Bronchial epithelial cell (primary cell): ENCODE measurements at places on chromosomes 6 and 20.

- DNase-seq, result no peak
These were observed 114.7 kb upstream of the ZNF217 start for GRCh38 chr20:53708129-53708968.

DNA sequence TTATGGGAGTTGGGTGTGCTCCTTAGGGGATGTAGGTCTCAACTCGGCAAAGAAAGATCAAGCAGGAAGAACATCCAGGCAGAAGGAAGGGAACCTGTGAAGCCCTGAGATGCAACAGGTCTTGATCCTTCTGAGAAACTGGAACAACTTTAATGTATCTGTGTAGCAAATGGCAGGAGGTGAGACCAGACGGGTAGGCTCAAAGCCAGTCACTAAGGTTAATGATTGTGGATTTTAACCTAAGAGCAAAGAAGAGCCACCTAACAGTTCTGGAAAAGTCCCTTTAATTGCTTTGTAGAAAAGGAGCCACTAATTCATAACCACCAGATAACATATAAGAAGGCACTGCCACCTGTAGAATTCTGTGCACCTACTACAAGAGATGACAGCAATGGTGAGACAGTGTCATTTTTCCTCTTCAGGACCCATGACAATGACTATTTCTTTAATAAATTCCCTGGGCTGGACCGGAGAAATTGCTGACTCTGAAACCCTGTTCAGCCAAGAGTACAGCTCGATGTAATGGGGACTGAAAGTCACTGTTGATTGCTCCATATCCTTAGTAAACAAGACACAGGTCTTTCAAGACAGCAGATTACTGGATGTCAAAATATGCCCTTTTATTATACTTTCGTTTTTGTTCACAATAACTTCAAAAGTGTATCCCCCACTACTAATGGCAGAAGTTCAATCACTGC lies 326.2 kb downstream of the CBLN4 start:
- no peak for DNase-seq

GRCh38 chr6:113089056-113089455 lies 741.9 kb downstream of the RFPL4B start:
- DNase-seq, result no peak

DNA sequence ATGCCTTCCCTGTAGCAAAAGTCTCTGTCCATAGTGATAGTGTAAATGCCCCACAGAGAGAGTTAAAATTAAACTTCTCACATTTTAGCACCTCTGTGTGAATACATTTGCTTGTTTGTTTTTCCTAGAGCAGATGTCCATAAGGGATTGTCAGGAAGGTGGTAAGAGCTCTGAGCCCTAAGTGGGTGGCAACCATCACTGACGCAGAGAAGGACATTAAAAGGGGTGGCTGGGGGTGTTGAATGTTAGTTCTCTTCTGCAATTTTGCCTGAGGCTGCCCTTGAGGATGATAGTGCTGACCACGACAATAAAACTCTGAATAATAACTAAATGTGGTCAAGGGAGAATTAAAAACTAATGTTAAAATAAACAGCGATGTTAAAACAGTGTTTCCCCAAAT lies 174.3 kb upstream of the ID4 start:
- no peak for DNase-seq

- no peak for DNase-seq
These were observed 5.6 kb downstream of the HLA-F start for GRCh38 chr6:29728875-29729270.

- peak; percentile 77 for DNase-seq
These were observed 72.7 kb downstream of the ELOVL4 start for GRCh38 chr6:79874531-79875134.

GRCh38 chr6:83042467-83043053 lies 23.1 kb downstream of the UBE3D start:
- DNase-seq, result no peak

- DNase-seq, result no peak
These were observed 4.5 kb downstream of the ACSS1 start for GRCh38 chr20:25053255-25054031.

- no peak for DNase-seq
These were observed 41.9 kb upstream of the SRSF6 start for GRCh38 chr20:43415661-43416430.

DNA sequence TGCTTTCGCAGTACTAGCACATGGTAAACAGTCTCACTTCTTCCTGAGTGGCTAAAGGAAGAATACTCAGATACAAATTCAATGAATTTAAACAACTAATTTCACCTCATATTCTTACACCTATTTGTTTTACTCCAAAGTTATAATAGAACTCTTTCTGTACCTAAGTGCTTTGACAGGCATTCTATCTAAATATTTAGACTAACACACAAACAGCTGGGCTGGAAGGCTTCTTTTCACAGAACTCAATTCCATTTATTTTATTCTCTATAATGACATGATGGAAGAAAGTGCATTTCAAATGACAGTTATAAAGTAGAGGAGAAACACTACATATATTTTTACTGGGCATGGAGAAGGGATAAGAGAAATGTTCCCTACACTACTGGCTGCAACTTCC lies 384.9 kb upstream of the SPTLC3 start:
- no peak for DNase-seq

- DNase-seq, result no peak
These were observed 933 bp upstream of the APOM start for GRCh38 chr6:31654574-31655348.

DNA sequence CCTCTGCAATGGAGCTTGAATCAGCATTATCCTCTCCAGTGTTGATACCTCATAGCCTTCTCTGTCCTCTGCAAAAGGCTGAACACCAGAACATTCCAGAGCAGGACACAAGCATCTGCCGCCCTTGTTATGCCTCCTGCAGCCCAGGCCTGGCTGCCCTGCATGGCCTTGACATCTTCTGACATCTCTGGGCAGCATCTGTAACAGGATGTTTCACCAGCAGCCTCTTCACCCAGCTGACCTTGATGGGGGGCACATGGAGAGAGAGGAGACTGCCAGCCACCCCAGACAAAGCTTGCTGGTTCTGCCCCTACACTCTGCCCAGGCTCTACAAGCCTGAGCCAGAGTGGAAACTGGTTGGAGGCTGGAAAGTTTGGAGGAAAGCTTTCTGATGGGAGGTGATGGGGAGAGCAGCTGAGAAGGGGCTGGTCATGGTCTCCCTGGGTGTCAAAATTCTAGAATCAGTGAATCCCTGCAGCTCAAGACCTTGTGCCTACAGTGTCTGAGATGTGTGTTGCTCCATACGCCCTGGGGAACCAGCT lies 145.1 kb downstream of the MRPL14 start:
- DNase-seq, result no peak

- no peak for DNase-seq
These were observed 84.7 kb downstream of the POPDC3 start for GRCh38 chr6:105095139-105095538.

DNA sequence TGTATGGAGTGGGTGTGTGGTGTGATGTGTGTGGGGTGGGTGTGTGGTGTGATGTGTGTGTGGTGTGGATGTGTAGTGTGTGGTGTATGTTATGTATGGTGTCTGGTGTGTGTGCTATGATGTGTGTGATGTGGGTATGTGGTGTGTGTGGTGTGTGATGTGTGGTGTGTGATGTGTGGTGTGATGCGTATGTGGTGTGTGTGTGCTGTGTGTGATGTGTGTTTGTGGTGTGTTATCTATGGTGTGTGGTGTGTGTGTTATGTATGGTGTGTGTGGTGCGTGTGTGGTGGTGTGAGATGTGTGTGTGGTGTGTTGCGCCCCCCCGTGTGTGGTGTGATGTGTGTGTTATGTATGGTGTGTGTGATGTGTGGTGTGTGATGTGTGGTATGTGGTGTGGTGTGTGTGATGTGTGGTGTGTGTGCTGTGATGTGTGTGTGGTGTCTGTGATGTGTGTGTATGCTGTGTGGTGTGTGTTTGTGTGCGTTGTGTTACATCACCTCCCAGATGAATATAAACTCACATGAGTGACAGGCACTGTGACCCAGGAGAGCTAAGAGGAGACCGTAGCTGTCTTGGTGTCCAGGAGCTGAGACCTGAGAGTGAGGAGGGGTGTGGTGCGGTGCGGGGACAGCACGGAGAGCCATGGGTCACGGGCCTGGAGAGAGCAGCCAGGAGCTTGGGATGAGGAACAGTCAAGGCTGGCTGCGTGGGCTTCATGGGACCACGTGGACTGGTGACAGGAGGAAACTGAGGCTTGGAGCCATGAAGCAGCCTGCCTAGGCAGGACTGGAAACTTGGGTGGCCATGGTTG lies 8.8 kb downstream of the DLGAP4 start:
- no peak for DNase-seq

GRCh38 chr6:167906899-167907298 lies 80.2 kb downstream of the AFDN start:
- peak; percentile 73 for DNase-seq

DNA sequence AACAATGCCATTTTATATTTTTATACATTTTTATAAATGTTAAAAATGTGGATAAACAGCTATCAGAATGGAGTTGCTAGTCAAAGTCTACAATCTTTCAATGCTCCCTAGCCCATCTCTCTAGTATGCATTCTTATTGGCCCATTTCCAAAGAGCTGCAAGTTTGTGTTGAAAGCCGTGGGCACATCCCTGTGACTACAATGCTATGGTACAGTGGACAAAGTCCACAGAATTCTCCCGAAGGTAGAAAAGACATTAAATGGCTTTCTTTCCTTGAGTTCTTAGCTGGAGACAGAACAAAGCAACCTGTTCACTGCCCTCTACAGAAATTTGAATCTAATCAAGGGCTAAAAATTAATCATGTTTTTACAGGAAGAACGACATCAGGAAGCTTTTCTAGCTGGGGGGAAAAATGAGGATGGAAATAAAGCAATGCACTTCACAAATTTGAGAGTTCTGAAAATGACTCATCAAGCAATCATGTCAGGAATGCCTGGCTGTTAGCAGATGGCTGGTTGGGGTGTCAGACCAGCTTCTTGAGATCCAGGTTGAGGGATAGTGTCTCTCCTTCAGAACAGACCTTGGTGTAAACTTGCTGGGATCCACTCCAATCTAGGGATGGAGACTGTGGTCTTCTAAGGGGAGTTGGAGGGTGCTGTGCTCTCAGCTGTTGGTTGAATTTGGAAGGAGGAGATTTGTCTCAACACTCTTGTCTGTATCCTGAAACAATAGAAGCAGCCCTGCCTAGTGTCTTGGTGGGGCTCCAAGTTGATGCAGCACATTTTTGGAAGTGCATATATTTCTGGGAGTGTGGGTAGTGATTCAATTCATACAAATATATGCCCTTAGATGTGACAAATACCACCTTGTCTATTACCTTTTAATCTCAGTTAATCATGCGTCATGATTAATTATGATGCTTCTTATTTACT lies 143.4 kb upstream of the PHACTR1 start:
- peak; percentile 75 for DNase-seq

DNA sequence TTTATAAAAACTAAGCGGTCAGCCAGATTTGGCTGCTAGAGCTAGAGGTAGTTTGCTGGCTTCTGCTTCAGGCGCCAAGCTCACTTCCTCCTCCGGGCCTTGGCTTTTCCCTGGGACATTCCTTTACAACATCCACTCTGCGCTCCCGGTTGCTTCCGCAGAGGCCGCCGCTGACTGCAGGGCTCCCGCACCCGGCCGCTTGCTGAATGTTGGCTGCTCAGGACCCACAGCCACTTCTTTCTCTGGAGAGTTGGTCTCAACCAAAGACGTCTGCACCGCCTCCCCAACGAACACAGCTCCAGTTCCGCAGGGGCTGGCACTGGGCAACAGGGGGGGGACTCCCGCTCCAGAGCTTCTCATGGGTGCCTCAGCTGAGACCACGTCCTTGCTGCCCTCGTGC lies 282.8 kb downstream of the TFAP2C start:
- no peak for DNase-seq

DNA sequence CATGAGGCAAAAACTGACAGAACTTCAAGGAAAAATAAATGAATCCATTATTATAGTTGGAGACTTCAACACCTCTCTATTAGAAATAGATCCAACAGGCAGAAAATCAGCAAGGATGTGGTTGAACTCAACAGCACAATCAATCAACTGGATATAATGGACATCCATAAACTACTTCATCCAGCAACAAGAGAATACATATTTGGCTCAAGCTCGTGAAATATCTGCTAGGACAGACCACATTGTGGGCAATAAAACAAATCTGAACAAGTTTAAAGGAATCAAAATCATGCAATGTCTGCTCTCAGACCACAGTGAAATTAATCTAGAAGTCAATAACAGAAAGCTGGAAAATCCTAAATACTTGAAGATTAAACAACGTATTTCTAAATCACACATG lies 362.6 kb downstream of the CD109 start:
- no peak for DNase-seq

DNA sequence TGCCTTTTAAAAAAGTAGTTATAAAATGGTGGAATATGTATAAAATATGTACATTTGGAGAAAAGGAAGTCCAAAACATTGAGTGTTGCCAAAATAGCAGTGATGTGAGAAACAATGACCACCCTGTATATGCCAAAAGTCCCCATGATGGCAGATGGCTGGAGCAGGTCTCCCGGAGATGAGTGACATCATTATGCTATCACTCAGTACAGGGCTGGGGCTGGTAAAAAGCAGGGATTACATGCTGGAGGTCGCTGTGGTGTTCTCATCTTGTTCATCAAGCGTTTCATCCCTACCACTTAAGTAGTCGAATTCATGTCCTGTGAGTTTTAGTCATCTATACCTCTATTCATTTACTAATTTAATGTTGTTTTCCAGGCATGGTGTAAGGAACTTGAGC lies 315.3 kb upstream of the SLC35B3 start:
- no peak for DNase-seq

DNA sequence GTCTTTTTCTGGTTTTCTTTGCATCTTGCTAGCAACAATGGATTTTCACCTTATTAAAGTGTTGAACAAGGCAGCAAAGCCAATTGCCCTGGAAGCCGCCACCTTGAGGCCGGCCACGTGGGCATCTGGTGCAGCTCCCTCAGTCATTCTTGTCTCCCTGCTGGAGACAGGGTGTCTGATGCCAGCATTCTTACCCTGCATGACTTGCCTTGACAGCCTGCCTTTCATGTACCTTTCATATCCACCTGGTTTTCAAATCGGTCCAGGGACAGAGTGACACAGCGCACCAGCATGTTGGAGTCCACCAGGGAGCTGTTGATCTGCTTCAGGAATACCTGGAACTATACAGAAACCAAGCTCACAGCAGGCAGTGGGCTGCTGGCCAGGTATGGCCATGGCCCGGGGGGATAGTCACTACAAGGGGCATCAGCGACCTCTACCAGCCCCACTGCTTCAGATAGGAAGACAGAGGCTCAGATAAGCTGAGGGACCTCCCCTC lies 49.8 kb downstream of the MYH7B start:
- DNase-seq, result no peak

- DNase-seq, result no peak
These were observed 34.3 kb downstream of the CTNNBL1 start for GRCh38 chr20:37727957-37728634.

- DNase-seq, result no peak
These were observed 197.0 kb downstream of the CLIC5 start for GRCh38 chr6:45818655-45819054.
